Femur (tissue), 1 donor: ENCODE measurements at places on chromosomes 1 and 21.

GRCh38 chr1:45335855-45336324 is 4.1 kb upstream of the TOE1 start:
- DNase-seq: no peak

DNA sequence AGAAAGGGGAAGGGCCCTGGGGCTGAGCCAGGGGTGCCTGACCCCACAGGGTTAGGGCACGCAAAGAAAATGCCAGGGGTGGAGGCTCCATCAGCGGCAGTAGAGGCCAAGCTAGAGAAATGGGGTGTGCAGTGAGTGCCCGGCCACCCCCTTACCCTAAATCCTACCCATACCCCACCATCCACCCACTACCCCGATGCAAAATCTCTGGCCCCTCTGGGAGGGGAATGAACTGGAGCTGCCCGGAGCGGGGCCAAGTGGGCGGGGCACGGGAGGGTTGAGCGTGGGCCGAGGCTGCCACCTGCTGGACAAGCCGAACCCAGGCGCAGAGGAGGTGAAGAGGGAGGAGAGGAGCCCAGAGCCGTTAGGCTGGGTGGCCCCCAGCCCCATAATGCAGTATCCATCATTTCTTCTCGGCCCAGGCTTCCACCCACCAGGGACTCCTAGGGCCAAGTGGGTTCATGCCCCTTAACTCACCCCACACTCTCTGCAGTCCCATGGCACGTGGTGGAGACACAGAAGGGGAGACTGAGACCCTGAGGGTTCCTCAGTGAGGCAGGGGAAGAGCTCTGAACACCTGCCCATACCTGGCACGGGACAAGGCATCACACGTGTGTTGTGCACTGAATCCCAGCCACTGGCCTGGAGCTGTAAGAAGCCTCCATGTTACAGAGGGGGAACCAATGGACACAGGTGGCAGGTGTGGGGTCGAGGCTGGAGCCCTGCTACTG is 1.4 kb upstream of the C1QC start:
- peak; percentile 89 for DNase-seq

DNA sequence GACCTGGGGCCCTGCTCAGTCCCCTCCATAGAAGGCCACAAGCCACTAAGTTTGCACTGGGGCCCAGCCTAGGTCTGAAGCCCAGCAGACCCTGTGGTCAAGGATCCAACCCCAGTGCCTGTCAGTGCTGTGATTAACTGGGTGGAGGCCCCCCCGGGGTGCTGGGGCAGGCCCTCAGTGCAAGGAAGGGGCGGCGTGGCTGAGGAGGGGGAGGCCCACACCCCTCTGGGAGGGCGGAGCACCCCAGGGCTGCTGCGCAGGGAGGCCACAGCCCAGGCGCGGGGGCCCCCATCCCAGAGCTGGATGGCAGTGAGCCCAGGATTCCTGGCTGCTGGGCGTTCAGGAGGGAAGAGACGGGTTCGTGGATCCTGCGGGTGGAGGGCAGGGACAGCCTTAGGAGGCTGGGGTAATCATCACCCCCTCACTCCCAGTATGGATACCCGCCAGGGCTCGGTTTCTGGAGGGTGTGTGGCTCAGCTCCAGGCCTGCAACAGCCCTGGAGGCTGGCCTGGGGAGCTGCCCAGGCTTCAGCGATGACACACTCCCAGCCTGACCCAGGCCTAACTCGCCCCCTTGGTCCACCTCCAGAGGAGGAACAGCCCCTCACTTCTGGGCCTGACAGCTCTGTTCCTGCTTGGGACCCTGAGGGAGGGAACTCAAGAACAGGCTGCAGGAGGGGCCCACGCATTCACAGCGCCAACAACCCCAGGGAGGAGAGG is 890 bp downstream of the GJC2 start:
- peak; percentile 89 for DNase-seq

DNA sequence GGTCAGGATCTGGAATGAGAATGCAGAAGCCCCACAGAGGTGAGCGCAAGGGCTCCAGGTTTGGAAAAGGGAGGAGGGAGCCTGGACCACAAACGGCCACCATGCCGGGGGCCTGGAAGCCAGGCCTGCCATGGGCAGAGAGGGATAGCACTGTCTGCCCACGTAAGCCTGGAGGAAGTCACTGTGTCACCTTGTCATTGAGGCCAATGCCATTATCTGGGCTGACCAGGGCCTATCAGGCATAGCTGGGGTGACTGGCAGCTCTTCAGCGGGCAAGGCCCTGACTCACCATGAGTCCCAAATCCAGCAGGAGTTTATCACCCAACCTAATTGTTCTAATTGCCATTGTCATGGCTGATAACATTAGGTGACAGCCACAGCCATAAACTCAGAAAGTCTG is 84.6 kb downstream of the MATN1 start:
- no peak for DNase-seq

DNA sequence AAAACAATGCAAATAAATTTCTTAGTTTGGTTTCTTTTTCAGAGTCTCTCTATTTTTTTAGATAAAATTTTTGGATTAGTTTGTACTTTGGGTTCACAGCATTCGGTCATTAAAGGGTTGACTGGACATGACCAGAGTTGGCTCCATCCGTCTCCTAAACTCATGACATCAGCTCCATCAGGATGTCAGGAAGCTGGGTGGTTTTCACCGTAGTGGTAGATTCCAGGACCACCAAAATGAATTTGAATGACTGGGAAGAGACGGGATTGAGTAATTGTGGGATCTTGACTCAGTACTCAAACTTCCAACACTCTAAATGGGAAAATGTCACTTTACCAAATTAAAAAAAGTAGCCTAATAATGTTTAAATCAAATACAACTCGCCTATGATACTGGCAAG is 279.2 kb upstream of the DUSP10 start:
- no peak for DNase-seq

DNA sequence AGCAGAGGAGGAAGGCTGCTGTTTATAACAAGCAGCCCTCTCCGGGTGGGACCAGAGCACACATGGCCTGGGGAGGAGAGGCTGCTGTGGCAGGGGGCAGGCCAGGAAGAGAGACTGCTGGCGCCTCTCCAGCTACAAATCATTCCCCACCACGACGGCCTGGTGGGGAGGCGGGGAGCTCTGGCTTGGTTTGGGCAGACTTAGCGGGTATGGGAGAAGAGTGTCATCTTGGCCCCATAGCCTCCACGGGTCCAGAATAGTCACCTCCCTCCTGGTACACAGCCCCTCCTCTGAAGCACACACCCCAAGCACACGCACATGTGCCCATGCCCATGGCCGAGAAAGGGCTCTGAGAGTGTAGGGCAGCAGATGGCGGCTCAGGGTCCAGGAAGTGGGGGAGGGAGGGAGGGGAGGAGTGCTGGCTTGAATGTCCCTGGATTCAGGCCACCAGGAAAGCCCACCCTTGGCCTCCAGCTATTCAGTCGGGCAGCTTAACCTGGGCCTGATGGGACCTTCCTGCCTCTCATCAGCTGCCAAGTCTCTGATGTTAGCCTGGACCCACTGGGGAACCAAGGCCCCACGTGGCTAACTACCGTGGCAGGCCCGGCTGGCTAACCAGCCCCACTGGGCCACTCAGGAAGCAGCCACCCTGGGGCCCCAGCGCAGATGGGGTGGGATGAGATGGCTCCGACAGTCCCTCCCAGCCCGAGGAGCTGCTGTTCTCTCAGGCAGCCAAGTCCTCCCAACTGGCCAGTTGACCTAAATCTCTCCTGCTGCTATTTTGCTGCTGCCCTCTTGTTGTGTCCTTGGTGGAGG is 10.9 kb downstream of the LRP8 start:
- no peak for DNase-seq

DNA sequence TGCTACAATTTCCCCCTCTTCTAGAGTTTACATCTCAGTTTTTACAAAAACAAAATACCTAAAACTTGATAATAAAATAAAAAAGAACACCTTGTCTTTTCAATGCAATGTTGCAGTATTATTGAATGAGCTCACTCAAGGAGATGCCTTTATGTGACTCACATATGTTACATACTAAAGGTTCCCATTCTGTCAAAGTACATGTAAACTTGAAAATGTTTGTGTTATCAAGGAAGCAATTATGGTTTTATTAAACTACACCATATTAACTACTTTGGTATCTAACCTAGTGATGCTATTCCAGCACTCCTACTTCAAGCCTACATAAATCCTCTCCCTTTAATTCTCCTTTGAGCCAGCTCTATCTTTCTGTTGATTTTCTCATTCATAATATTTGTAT is 658.3 kb downstream of the PTPRC start:
- no peak for DNase-seq

DNA sequence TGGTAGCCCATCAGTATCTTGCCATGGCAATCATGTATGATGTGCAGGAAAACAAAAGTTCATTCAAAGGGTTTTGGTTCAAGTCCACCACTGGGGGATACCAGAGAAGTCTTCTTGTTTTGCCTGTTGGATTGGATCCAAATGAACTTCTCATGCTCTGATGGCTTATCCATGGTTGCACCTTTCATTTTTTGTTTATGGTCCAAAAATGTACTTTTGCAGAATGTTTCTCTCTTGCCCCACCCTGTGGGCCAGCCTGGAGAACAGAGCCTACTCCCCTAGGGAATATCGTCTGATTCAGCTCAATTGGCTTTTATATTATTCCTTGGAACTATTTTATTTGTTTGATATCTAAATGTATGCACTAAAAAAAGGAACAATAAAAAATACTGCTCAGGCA is 20.1 kb upstream of the CLCA1 start:
- DNase-seq: no peak

GRCh38 chr1:35288761-35289160 is 20.3 kb downstream of the ZMYM4 start:
- no peak for DNase-seq

DNA sequence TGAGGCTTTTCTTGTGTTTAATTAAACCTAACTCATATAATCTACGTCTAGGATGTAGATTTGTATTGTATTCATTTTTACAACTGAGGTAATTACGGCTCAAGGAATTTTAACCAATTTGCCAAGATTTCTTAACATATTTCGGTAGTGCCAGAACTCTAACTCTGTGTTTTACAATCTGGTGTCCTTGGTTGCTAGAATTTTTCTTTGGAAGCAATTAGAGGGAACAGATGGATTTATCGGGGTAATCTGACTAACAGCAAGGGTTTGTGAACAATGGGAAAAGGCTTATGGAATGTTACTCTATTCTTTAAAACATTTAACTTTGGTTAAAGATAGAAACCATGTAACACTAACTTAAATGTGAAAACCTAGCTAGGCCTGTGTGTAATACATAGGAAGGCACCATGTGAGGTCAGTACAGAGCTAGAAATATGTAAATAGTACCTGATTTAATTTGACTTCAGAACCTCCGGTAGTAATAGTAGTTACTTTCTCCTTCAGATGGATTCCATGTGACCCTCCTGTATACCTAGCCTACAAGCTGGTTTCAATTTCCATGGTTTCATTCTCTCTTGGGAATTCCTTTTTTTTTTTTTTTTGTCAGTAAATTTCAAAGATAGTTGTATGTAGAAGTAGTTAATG is 1.2 kb downstream of the MTF2 start:
- no peak for DNase-seq

GRCh38 chr1:218817691-218818465 is 355.8 kb upstream of the LYPLAL1 start:
- peak; percentile 48 for DNase-seq

DNA sequence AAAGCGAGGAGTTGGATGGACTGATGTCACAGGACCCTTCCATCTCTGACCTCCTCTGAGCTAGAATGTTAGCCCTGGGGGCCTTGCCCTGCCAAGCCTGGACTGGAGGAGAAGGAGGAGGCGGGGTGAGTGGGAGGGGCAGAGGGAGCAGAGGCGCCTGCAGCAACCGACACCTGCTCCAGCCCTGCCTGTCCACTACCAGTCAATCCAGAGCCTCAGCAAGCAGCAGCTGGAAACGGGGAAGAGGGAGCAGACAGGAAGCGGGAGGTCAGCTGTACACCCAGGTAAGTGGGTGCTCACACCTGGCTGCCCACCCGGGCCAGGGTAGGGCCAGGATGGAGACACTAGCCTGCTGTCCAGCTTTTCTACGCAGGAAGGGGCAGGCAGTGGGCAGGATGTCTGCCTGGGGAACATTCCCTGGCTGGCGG is at the start of gene IGFN1:
TSS of gene IGFN1 (plus strand) at position 201 of the 428 bp plus-strand sequence. CDS start 2,470 bp downstream, outside the sequence.
- DNase-seq: no peak

GRCh38 chr1:8065369-8065768 is 39.3 kb upstream of the ERRFI1 start:
- DNase-seq: no peak

DNA sequence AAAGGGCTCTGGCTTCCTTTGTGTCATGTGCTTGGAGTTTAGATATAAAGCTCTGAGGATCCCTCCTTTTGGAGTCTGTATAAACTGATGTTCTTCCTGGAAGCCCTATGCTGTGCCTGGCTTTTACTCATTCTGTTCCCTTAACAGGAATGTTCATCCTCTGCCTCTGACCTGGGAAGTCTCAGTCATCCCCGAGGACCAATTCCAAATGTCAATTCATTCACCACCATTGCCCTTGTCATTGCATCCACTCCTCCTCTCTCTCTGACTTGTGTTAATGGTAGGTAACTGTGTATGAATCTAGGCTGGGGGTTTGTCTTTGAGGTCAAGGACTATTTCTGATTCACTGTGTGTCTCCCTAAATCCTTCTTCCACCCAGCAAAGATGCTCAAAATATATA is 204.2 kb upstream of the CAMK1G start:
- no peak for DNase-seq

- peak; percentile 74 for DNase-seq
Observed at GRCh38 chr21:33947451-33948095, 32.0 kb upstream of the ATP5PO start.

- DNase-seq: no peak
Observed at GRCh38 chr1:25924454-25924853, 18.2 kb upstream of the STMN1 start.

DNA sequence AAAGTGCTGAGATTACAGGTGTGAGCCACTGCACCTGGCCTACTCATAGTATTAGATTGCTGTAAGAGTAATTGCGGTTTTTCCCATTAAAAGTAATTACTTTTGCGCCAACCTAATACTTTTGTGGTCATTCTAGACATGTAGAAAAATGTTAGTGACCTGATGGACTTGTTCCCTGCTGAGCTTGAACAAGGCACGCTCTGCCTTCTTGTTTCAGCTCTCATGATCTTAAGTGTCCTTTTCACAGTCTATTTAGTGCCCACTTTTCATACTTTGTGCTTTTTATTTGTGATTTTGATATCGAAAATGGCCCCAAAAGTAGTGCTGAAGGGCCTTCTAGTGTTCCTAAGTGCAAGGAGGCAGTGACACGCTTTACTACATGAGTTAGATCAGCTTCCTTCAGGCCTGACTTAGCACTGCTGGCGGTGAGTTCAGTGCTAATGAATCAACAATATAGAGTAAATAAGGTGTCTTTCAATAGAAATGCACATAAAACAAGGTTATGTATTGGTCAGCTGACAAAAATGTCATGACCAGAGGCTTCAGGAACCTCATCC is 5.6 kb upstream of the RD3 start:
- no peak for DNase-seq

DNA sequence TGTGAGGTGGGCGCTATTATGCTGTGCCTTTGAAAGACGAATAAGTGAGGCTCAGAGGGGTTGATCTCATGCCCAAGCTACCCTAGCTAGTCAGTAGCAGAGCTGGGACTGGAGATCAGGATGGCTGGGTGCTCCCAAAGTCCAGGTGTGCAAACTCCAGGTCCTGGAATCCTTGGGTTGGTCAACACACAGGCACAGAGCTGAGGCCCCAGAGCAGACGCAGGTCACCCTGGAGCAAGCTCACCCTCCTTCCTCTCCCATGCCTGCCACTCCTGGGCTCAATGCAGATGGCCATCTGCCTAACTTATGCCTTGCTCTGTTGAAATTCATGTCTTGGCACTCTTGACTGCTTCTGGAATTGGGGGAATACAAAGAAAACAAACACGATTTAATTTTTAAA is 587.2 kb downstream of the PTPRU start:
- no peak for DNase-seq

- no peak for DNase-seq
Observed at GRCh38 chr1:209885403-209886218, 52.4 kb upstream of the SYT14 start.

- DNase-seq: no peak
Observed at GRCh38 chr21:36949171-36950141, 17.0 kb downstream of the HLCS start.
